GOT3 (cell line): ENCODE measurements at places on chromosomes 16 and 17.

- DNase-seq, result no peak
These were observed 1.8 kb upstream of the NECAB2 start for GRCh38 chr16:83966153-83966696.

DNA sequence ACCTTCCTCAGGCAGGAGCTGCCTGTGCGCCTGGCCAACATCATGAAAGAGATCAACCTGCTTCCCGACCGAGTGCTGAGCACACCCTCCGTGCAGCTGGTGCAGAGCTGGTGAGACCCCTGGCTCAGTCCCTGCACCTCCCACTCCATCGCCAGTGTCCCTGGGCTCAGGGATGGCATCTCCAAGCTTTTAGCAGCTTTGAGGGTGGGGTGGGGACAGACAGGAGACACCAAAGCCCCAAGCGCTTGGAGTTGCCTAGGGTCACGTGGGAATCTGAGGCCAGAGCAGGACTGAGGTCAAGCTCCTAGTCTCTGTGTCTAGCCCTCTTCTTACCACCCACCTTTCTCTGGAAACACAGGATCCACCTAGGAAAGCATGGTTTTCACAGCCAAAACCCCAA, 2.3 kb downstream of the PDK2 start:
- DNase-seq, result no peak

GRCh38 chr16:75495076-75495674, at the start of gene CHST6:
CHST6 (minus strand) TSS chr16:75495441; CDS start chr16:75479828, 15,613 bp downstream.
- DNase-seq, result no peak

- DNase-seq, result no peak
These were observed 19.5 kb upstream of the ITGAX start for GRCh38 chr16:31335431-31335830.

DNA sequence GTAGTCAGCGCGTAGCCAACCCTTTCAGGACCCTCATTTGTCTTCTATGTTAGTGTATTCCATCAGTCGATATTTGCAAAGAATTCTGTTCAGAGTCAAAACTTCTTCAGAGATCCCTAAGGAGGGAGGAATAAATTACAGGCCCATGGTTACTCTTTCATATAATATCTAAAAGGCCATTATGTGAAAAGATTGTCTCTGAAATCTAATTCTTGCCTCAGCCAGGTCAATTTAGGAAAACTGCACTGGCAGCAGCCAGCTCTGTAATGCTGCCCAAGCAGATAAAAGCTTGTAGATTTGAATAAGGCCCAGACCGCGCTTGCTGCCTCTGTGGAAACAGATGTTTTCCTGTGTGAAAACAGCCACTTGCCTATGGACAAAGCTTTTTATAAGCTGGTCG, 379.8 kb downstream of the CNTNAP4 start:
- no peak for DNase-seq

DNA sequence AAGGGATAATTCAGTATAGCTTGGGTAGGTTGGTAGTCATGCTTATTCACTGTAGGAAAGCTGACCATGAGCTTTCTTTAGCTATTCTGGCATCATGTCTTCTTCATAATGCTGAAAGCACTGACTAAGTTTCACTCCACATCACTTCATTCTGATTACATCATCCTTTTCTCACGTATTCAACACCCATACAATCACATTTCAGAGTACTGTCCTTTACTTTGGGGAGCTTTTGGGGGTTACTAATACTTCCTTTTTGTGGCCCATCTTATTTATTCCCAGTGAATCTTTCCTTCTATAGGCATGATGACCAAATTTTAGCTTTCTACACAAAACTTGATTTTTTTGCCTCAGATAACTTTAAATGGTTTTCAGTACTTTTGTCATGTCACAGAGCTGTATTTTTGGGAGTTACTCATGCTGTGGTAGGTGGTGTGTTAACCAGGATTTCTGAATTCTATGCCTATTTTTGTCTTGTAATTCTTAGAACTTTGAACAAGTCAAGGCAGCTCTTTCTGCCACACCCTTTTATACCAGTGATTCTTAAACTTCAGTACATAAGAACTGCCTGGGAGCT, 23.5 kb downstream of the TADA2A start:
- no peak for DNase-seq

- DNase-seq, result no peak
These were observed 3.5 kb downstream of the KRT33B start for GRCh38 chr17:41366070-41366469.

DNA sequence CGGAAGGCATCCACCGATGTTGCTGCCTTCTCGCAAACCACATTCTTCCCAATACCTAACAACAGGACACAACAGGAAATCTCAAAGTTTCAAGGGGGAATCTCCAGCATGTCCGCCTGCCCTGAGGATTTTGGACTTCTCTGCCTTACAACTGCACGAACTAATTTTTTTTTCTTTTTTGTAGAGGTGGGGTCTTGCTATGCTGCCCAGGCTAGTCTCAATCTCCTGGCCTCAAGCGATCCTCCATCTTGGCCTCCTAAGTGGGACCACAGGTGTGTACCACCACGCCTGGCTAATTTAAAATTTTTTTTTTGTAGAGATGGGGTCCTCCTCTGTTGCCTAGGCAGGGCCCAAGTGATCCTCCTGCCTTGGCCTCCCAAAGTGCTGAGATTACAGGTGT, 9.4 kb downstream of the C16orf86 start:
- no peak for DNase-seq

DNA sequence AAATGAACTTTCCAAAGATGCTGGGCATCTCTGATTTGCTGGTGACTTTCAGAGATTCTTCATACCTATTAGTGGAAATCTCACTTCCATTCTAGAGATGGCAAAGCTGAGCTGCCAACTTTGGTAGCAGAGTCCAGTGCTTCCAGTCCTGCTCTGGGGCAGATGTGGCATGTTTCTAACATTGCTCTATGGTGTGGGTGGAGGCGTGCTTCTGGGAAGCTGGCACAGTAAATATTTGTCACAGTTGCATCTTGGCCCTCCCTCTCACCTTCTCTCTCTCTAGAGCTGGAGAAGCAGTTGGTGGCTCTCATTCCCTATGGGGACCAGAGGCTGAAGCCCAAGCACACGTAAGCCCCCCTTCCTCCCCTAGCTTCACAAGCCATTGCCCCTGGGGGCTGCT, 1.9 kb downstream of the TMEM106A start:
- no peak for DNase-seq

- no peak for DNase-seq
These were observed 6.5 kb downstream of the HSDL1 start for GRCh38 chr16:84138500-84138823.

- no peak for DNase-seq
These were observed 67.9 kb downstream of the RAI1 start for GRCh38 chr17:17749025-17749772.

DNA sequence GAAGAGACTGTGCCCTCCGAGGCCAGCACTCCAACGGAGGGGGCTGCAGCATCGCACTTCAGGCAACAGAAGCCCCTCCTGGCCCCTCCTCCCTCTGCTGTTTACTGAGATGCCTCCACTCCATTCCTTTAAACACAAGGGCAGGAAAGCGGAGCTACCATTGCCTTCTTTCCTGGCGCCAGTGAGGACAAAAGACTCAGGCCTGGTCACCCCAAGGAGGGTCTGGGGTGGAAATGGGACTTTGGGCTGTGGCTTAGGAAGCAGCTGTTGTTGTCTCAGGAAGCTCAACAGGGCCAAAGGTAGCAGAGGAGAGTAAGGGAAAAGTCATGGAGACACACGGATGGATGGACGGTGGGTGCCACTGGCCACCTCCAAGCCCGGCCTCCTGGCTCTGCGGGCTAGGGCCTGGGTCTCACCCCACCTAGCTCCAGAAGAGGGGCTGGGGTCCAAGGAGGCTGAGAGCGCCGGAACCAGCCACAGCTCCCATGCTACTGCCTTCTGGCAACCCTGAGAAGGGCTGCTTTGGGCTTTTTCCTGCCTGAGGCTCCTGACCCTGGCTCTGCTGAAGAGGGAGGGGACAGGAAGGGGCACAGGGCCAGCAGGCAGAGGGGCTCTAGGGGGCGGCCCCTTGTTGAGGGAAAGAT, 11.1 kb downstream of the CD300LG start:
- DNase-seq, result no peak

DNA sequence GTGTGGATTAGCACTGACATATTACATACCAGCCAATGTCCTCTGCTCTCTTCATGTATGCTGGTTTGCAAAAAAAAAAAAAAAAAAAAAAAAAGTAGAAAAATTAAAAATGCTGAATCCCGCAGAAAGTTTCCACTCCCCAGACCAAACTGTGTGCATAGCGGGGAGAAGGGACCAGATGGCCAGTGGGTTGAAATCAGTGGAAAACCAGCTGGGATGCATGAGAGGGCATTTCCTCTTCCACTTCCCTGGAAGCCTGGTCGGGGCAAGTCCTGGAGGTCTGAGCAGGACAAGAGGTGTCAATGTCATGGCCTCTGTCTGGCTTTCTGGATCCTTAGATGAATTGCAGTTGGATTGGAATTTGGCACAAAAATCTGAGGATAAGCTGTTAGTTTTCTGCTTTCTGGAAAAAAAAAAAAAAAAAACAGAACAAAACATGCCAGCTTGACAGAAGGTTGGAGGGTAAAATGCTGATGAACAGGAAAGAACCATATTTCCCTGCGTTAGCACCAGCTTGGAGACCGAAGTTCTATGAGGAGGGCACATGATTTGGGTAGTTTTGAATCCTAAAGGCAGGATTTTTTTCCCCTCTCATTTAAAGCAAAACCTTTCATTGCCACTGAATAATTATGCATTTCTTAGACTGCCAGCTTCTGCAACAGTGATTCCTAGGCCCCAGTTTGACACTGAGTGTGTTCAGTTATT, 941.5 kb upstream of the EEF2KMT start:
- DNase-seq, result no peak

- no peak for DNase-seq
These were observed 1.3 kb upstream of the ALKBH5 start for GRCh38 chr17:18182110-18182977.

DNA sequence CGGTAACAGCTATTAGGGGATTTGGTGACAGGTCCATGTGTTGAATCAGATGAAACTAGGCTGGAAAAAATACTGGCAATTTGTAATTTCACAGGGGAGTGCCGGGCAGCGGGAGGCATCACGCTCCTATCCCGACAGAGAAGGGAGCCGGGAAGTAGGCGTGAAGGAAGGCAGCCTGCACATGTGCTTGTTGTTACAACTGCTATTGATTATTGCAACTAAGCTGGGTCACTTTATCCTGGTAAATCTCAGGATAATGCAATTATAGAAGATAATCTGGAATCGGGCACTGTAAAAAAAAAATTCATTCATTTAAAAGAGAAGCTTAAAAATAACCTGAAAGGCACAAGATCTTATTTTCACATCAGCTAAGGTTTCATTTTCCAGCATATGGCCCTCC, 180.6 kb downstream of the FOXL1 start:
- no peak for DNase-seq

DNA sequence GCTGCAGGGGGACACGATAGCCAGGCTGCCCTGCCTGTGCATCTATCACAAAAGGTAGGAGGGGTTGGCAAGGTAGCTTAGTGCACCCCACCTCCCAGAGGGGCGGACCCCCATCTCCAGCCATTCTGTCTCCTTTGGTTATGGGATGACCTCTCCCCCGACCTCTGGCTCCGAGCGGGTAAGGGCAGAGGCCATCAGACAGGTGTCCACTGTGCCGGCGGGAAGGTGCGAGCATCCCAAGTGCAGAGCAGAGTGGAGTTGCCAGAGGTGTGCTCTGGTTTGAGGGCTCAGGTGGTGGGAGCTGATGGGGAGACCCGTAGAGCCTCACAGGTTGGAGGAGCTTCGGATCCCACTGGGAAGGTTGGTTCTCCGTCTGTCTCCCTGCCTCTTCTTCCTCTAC, 11.7 kb downstream of the LDHD start:
- no peak for DNase-seq

DNA sequence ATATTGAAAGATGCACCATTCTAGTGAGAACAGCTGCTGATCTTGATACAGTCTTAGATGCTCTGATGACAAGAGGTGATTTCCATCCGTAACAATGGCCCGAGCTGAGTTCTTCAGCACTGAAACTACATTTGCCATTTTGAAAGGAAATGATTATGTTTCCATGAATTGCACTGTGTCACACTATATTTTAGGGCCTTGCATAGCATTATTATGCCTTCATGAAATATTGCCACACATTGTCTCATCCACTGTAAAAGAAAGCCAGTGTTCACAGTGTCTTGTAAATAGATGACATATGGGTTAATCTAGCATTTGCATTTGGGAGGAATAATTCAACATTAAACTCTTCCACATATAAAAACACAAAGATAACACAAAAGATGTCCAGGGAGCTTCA, 438.3 kb upstream of the PSMD7 start:
- DNase-seq, result no peak

DNA sequence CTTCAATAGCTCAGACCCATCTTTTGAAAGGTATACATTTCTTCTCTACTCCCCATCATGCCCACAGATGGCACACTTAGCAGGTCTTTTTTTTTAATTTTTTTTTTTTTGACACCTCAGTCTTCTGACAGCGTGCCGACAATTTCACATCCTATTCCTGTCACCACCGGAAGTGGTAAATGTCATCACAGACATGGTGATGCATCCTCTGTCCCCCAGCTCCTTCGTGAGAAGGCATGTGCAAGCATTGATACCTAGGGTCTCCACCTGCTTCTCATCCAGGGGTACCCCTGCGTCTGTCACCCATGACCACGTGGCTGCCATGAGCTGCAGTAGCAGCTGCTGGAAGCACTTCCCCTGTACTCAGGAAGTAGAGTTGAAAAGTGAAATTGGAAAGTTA, 35.6 kb downstream of the ELAC2 start:
- DNase-seq, result no peak

GRCh38 chr17:36592316-36592715, 637 bp downstream of the DHRS11 start:
- no peak for DNase-seq

GRCh38 chr16:27721531-27722181, 171.7 kb downstream of the KATNIP start:
- no peak for DNase-seq

DNA sequence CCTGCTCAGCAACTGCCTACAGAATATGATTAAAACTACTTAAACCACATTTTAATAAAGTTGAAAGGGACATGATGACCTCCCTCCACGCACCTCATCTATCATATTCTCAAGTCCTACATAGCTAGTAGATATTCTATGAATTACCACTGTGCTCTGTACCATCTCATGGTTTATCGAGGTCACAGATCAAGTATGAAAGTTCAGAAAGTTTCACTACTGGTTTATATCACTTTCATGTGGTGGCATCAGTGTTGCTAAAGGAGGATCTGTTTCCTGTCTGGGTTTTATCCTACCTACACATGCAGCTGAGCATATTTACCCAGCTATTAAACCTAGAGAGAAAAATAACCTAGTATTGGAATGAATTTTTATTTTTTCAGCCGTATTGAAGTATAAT, 214.9 kb upstream of the MON1B start:
- DNase-seq, result no peak
